ENCODE measurements at places on chromosomes 4 and X.
A peak's percentile ranks its signal among the peaks of the same experiment; 100 is the strongest.

DNA sequence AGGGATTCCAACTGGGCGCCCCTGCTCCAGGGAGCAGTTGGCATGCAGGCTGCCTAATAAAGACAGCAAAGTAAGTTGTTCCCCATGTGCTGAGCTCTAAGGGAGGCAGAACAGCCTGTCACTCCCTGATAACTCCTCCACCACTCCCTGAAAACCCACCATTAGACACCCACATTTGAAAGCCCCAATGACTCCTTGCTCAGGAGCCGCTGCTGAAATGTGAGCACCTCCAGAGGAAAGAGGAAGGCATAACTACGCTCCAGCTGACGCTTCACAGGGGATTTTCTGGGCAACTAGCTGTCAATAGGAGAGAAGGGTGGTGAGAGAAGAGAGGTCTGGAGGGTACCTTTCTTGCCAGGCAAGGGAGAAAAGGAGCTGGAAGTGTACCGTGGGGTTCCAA is 62.5 kb downstream of the NPY1R start:
- no peak for DNase-seq

GRCh38 chr4:4759883-4760282 is 99.6 kb upstream of the MSX1 start:
- DNase-seq, result no peak

DNA sequence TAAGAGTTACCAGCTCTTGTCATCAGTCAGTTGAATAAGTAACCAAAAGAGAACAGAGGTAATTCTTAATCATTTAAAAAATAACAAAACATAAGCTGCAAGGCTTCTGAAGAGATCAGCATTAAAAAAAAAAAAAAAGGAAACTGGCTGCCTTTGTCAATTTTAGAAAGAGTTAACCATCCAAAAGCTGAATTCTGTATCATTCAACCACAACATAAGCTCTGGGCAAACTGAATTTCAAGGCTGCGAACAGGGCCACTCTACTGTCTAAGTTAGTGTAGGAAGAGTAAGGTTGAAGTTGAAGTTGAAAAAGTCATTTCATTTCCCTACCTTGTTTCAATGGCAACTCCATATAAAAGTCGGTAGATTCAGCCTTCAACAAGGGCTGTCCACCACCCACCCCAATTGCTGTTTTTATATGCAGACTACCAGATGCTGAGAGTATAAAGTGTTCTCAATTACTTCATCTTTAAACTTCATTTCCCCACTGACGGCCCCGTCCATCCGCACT is 1.1 kb upstream of the LIN54 start:
- no peak for DNase-seq

GRCh38 chrX:80022363-80023031 is 7.9 kb downstream of the TBX22 start:
- no peak for DNase-seq

DNA sequence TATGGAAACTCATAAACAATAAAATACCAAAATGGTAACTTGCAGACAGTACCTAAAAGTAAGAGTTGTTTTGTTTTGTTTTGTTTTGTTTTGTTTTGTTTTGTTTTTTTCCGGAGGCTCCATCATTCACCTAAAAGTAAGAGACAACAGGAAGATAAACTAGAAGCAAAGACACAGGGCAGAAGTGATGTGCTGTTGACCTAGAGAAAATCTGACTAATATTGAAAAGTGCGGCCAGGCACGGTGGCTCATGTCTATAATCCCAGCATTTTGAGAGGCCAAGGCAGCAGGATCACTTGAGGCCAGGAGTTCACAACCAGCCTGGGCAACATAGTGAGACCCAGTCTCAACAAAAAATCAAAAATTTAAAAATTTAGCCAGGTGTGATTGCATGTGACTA is 5.6 kb upstream of the CENPC start:
- DNase-seq, result no peak

GRCh38 chrX:19595043-19595677 is 79.9 kb upstream of the MAP3K15 start:
- no peak for DNase-seq

- DNase-seq, result peak; percentile 16
Measured at GRCh38 chr4:83490876-83491450, 6.1 kb upstream of the ABRAXAS1 start.

- DNase-seq, result no peak
Measured at GRCh38 chr4:85166318-85166717, 199.8 kb upstream of the WDFY3 start.

GRCh38 chrX:131792356-131792749 is 230.7 kb upstream of the STK26 start:
- no peak for DNase-seq

DNA sequence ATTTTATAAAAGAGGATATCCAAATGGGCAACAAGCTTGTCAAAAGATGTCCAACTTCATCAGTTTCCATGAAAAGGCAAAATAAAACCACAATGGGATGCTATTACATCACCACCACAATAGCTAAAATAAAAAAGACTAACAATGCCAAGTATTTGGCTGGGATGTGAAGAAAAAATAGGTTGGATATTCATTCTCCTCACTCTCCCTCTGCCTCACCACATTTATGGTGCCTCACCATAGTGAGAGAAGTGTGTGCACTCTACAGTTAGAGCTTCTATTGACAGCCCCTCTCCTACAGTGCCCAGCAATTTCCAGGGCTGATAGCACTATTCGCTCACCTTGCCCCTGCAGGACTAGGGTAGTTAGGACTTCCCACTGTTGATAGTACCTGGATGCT is 25.5 kb downstream of the VEGFC start:
- no peak for DNase-seq

DNA sequence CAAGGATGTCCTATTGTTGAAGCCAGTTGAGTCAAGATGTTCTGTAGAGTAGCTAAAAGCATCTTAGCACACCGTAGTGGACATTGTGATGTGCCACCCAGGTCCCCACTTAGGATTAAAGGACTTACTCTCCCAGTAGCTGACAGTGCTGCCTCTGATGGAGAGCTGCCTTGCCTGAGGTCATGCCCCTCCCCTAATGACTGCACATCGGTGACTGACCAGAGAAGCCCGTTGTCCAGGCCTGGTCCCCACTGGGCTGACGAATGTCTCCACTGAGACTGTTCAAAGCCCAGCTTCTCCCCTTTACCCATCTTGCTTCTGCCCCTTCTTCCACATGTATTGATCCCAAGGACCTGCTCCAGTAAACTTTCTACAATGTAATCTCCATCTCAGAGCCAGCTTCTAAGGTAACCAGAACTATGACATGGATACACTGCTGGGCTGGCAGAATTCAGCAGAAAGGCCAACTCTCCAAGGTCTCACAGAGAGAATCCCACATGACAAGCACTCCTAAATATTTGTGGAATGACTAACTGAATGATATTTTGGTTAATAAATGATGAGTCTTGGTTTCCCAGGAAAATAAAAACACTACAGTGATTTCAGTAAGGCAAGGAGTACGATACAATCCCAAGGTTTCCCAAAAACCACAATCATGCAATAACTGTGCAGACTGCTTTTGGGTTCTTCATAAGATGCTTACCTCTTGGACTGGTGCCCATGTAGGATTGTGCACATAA is 82.4 kb upstream of the TMEM150C start:
- DNase-seq, result no peak

DNA sequence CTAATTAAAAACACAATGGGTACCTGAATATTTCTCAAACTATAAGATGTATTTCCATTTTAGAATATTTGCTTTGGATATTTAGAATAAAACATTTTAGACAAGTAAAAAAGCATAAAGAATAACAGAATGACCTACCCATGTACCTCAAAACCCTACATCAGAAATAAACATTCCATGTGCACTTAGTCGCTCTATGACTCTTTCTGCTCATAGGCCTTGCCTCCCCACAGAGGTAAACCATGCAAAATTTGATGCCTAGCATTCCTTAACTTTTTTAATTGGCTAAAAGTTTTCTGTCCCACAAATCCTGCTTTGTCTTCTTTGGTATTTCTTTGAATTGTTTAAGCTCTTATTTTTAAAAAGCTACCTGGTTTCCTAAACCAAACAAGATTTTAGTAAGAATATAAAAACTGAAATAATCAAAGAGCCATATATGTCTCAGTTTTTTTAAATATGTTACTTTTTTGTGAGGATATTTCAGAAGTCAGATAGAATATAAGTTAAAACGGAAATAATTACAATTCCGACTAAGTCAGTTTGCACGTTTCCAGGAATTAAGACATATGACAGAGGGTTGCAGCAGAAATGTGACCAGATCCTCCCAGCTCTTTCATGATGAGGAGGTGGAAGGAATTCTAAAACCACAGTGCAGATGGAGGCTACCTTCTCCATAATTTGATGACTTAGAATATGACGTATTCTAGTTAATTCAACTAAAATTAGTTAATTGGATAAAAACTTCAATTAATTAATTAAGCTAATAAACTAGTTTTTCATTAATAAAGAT is 102.5 kb downstream of the FIP1L1 start:
- no peak for DNase-seq

DNA sequence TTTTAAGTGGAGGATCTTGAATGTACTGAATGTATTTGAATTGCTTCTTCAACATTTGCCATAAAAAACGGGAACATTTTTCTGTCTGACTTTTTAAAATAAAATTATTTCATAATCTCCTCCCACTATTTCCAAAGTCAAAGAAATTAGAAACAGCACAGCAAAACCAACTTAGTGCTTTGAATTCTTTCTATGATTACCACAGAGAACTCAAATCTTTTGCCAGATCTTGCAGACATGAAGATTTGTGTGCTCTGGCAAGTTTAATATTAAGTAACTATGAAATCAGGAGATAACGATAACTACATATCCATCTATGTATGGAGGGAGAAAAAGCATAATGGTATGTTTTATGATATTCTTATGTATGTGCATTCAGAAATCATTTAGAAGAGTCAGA is 982.2 kb downstream of the PCDH7 start:
- no peak for DNase-seq

DNA sequence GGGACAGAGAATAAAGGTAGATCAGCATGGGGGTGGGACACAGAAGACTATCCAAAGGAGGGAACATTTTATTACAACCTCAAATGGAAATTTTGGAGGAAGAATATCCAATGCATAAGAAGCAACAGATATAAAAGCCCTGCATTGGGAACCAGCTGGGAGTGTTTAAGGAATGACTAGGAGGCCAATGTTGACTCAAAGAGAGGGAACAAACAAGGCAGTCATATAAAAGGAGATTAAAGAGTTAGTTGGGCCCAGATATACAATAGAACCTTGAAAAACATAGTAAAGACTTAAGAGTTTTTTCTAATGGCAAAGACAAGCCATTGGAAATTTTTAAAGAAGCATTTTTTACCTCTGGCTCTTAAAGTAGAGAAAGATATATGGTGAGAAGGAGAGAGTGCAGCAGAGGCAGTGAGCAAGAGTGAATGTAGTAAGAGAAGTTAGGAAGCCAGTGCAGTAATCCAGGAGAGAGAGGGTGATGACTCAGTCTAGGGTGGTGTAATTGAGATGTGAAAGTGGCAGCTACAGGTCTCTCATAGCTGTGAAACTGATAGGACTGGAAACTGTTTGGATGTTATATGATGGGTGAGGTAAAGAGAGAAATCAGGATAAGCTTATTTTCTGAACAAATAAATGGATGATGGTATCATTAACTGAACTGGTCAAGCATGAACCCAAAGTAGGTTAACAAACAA is 182.2 kb upstream of the ATOH1 start:
- DNase-seq, result no peak

GRCh38 chrX:113790987-113791386 is 792.9 kb upstream of the HTR2C start:
- DNase-seq, result no peak

- peak; percentile 24 for DNase-seq
Measured at GRCh38 chr4:115851918-115852766, 738.7 kb upstream of the NDST4 start.

GRCh38 chr4:77629885-77630284 is 24.3 kb downstream of the CXCL13 start:
- peak; percentile 37 for DNase-seq

DNA sequence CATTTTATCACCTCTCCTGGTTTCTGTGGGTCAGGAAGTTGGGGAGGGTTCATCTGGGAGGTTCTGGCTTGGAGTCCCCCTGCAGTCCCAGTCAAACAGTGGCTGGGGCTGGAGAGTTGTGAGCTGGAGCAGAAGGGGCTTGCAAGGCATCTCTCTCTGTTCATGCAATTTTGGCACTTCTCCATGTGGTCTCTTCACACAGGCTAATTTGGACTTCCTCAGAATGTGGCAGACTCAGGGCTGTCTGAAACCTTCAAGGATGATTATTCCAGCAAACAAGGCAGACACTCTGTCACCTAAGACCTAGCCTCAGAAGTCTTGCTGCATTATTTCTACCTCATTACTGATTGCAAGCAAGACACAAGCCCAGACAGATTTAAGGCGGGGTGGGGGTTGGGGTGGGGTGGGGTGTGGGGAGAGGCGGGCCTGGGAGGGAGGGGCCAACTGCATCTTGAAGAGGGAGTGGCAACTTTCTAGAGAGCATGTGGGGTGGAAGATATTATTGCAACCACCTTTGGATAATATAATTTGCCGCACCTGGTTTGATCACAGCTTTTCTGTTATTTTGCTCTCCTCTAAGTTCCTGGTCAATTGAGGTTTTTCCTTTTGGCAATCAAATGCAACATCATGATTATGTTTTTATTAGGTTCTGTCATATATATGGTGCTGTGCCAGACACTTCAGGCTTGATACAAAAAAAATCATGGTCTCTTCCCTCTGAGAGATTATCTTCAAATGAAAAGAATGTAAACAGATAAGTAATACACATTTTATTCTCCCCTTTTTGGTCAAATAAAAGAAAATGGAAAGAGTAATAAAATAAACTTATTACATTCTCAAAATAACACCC is 799.5 kb downstream of the RPA4 start:
- no peak for DNase-seq

- no peak for DNase-seq
Measured at GRCh38 chrX:21740329-21741274, 17.3 kb downstream of the SMPX start.

GRCh38 chr4:11367371-11367770 is 61.3 kb downstream of the HS3ST1 start:
- DNase-seq, result no peak

DNA sequence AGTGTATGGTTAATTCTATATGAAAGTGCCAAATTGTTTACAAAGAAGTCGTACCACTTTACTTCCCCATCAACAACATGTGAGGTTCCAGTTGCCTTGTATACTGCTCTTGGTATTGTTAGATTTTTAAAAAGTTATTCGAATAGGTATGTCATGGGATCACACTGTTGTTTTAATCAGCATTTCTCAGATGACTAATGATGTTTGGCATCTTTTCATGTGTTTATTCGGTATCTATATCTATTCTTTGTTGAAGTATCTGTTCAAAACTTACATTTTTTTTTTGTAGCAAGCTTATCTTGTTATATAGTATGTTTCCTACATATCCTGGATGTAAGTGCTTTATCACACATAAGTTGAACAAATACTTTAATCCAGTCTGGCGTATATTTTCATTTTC is 99.4 kb upstream of the MAB21L2 start:
- no peak for DNase-seq
